ENCODE measurements at places on chromosomes 5 and 9.

- no peak for DNase-seq
Measured at GRCh38 chr5:138844812-138845513, 30.2 kb downstream of the LRRTM2 start.

- DNase-seq: no peak
Measured at GRCh38 chr9:92749934-92750315, 14.7 kb downstream of the BICD2 start.

- DNase-seq: no peak
Measured at GRCh38 chr9:3191715-3192114, 334.1 kb downstream of the RFX3 start.

GRCh38 chr5:143682246-143682905 is 129.6 kb upstream of the HMHB1 start:
- DNase-seq: no peak

DNA sequence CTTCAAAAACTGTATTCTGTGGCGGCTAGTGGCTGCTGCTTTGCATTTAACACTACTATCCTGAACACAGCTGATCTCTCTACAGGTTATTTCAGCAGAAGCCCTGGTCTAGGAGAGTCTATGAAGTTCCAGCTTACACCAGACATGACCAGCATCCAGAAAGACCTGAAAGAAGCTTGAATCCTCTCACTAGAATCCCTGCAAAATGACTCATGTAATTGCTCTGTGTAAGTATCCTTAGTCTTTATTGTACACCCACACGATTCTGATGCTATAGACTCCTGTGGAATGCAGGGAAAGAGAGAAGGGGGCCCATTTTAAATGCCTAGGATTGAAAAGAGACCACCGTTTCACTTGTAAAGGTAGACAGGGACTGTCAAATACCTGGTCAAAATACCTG is 859 bp upstream of the GRIA1 start:
- no peak for DNase-seq

- no peak for DNase-seq
Measured at GRCh38 chr9:112894041-112894440, 3.4 kb upstream of the SLC46A2 start.

All from SK-MEL-5 (cell line).